CD8-positive, alpha-beta T cell (primary cell): ENCODE measurements at places on chromosomes 4 and X. TPM values are rescaled to one million over a fixed set of nuclear protein-coding genes. Genes with fewer than 3 reads are reported as not detected.

GRCh38 chr4:110442788-110443187 lies 33.2 kb upstream of the ENPEP start:
- DNase-seq = no peak

Gene SMIM9
- total RNA-seq = not detected

GRCh38 chrX:47361538-47362511 lies 8.6 kb upstream of the ZNF157 start:
- peak; percentile 30 for DNase-seq

Gene ERAS
- not detected for total RNA-seq

- no peak for DNase-seq
These were observed 7.9 kb upstream of the CFP start for GRCh38 chrX:47637546-47638195.

Gene TLR6
- 0.31 TPM for total RNA-seq

Gene VSIG4
- not detected for total RNA-seq

GRCh38 chr4:162265802-162266201 lies 102.0 kb upstream of the FSTL5 start:
- no peak for DNase-seq

Gene PWWP3B
- total RNA-seq = not detected

- DNase-seq = no peak
These were observed 175.3 kb downstream of the TSPAN5 start for GRCh38 chr4:98482847-98483806.

GRCh38 chr4:71932941-71933340 lies 98.9 kb upstream of the NPFFR2 start:
- no peak for DNase-seq

Gene CENPVL2
- not detected for total RNA-seq
